Stimulated activated CD8-positive, alpha-beta memory T cell treated with anti-CD3 and anti-CD28 coated beads, Interleukin-4, amount 100 ng/mL, for 48 hours (primary cell): ENCODE measurements at places on chromosomes 6 and 20.

- DNase-seq, result no peak
Measured at GRCh38 chr6:57252975-57253374, 30.9 kb upstream of the RAB23 start.

DNA sequence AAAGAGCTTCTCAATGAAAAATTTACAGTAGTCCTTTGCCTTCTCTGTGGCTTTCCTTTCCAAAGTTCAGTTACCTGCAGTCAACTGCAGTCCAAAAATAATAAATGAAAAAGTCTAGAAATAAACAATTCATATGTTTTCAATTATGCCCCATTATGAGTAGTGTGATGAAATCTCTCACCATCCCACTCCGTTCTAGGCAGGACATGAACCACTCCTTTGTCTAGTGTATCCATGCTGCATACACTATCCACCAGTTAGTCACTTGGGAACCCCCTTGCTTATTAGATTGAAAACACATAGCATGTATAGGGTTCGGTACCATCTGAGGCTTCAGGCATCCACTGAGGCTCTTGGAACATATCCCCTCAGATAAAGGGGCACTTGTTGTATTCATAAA lies 80.6 kb upstream of the EYA4 start:
- DNase-seq, result no peak

DNA sequence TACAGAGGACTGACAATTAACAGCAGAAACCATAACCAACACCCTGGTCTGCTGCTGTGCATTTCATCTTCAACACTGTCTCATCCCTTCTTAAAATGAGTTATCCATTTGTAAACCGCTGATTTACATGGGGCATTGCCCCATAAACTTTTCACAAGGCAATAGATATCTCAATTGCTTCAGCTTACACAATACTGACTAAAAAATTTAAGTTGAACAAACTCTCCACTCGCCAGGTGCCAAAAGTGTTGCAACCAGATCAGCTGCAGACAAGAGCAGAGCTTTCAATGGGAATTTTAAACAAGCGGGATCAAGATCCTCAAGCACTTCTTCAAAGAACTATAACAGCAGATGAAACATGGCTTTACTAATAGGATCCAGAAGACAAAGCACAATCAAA lies 183.0 kb downstream of the TASP1 start:
- DNase-seq, result no peak

GRCh38 chr20:44467289-44467883 lies 8.3 kb upstream of the TTPAL start:
- DNase-seq, result no peak

GRCh38 chr6:11445146-11445545 lies 92.4 kb upstream of the TMEM170B start:
- no peak for DNase-seq

DNA sequence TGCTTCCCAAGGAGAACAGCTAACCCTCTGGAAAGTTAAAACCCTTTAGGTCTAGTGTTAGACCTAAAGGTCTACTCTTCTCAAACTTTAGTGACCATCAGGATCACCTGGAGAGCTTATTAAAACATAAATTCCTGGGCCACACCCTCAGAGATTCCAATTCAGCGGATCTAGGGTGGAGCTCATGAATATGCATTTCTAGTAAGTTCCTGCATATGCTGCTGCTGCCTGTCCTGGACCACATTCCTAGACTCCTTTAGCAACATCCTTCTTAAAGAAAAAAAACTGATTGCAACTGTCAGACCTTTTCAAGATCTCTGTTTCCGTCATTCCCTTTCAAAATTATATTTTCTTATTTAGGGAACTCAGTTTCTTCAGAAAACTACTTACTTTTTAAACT lies 31.2 kb downstream of the SNAP25 start:
- no peak for DNase-seq

- DNase-seq, result no peak
Measured at GRCh38 chr6:162181111-162181510, 546.5 kb downstream of the PRKN start.

GRCh38 chr6:161498359-161498758 lies 224.5 kb upstream of the AGPAT4 start:
- DNase-seq, result no peak

DNA sequence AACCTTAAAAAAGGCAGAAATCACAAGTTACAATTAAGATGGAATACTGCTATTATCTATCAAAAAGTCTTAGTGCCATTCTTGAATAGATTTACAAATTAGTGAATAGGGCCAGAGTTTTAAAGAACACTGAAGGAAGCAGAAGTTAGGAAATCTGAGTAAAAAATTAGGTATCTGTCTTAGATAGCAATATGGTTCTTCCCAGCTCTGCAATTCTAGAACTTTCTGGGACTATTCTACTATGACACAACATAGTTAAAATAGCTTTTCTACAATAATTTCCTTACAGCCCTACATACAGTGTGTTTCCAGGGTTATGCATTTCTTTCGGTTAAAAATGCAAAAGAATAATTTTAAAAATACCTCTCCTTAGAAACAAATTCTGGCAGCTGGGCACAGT lies 18.2 kb downstream of the IFNGR1 start:
- no peak for DNase-seq

DNA sequence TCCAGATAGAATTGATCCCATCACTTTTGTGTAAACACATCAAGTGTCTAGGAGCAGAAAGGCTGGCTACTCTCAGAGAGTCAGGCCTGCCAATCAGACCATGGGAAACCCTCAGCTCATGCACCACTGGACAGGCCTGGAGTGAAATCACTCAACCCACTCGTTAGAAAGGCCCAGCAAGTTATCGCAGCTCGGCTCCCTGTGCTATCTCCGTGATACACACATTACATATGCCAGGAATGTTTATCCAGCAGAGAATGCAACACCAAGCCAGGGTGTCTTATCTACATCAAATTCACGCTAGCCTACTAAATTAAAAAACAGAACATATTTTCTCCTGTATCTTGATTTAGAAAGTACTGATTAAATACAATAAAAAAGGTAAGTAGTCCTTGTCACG lies 232.4 kb upstream of the FOXQ1 start:
- DNase-seq, result no peak

DNA sequence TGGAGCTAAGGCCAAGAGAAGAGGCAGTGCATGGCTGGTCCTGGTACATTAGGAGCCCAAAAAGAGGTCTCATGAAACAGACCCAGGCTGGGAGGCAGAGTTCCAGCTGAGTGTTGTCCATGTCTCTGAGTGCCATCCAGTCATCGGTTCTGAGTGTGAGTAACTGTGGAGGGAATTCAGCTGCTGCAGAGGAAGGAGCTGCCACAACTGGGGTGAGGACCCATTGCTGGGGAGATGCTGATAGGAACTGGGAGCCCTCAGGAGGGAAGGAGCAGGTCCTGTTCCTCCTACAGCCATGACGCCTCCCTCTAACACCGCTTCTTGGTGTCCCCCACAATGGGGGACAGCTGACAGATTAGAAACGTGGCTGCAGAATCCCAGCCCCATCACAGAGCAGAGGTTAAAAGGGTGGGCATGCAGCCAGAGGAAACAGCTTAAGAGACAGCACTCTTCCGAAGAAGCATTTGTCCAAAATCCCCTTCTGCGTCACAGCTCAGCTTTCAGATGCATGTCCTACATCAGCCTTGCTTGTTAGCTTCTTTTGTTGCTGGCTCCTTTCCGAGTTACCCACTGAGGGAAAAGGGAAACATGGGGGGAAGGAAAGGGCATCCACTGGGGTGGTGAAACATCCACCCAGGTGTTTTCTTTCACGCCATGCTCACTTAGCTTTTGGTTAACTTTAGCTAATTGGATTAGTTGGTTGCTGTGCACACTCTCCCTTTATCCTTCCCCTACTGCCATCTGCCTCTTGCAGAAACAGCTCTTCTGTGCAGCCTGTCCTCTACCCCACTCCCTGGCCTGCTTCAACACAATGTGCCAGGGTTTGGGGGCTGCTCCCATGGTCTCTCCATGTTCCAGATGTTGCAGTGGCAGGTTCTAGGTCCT lies 239.2 kb downstream of the SYNDIG1 start:
- no peak for DNase-seq

DNA sequence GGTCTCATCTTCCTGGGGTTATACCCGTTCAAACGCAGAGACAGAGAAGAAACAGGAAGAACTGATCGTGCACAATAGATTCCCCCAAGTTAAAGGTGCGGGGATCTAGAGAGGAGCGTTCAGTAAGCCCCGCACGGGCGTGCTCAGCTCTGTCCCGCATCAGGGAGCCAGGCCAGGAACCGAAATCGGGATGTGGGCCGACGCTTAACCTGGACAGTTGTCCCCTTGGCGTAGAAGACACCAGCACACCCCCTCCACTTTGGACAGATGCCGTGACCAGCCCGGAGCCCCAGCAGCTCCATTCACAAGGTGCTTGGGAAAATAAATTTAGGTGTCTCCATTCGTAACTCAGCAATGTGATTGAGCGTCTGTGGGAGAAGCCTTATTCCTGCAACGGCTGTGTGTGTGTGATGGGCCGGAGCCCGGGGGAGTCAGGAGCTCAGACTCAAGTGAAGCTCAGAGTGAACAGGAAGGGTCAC lies 24.0 kb upstream of the GATA5 start:
- DNase-seq, result no peak
